ENCODE measurements at places on chromosomes 1 and 21.

- no peak for DNase-seq
These were observed 13.4 kb downstream of the ATF3 start for GRCh38 chr1:212621949-212622305.

DNA sequence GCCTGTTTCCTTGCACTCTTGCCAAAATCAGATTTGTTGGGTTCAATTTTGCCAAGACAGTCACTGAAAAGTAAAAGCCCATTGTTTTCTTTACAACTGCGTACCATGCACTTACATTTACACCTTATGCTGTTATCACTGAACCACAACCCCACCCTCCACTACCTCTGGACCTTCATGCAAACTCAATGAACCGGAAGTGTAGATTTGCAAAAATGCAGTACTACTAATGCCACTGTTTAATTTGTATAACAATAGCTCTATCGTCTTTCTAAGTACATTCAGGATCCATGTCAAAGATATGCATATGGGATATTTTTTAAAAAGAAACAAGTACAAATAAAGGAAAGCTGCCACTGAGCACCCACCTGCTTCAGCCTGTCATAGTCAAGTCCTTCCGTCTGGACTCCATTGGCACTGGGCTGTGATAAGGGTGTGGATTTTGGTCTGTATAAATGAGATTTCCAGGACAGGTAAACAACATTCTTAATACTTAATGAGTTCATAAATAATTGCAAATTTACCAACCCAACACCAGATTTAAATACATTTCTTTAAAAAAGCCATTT, 72.9 kb upstream of the LBR start:
- DNase-seq, result no peak

DNA sequence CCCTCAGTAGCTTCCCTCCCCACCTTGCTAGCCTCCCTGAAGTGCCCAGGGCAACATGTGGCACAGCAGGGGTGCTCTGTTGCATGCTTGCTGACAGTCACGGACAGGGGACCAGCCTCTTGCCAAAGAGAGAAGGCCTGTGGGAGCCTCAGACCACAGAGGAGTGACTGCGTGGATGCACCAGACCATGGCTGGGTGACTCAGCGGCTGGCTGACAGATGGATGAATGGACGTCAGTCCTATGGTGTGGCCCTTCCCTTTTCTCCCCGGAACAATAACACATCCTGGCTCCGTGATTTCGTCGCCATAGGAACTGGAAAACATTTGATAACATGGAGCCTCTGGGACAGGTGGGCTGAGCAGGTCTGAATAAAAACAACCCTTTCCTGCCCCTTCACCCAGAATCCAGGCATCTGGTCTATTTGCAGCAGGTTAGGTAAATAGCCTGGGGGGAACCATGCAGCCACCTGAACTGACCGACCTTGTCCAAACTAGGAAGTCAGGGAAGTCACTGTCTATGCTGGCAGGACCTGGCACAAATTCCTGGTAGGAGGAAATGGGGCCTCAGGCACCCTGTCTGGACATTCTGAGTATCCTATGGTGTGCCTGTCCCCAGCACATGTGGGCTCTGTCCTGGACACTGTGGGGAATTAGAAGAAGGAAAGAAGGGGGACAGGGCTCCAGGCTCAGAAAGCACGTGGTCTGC, 53.3 kb downstream of the NENF start:
- DNase-seq, result peak; percentile 87

GRCh38 chr1:206685334-206685768, 646 bp downstream of the MAPKAPK2 start:
- DNase-seq, result peak; percentile 57

- peak; percentile 18 for DNase-seq
These were observed 6.7 kb downstream of the KNCN start for GRCh38 chr1:46544561-46545240.

DNA sequence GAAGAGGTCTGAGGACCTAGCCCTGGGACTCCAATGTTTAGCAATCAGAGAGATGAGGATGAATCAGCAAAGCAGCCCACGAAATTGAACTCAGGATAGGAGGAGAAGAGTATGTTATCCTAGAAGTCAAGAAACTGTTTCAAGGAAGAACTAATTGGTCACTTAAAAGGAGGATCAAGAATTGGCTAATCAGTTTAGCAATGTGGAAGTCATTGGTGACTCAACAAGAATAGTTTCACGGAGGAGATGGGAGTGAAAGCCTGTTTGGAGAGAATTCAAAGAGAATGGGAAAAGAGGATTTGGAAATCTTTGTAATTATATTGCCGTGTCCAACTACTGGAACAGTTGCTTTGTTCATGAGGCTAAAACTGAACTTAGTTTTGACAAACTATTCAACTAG, 7.4 kb downstream of the HMCN1 start:
- DNase-seq, result no peak

- DNase-seq, result no peak
These were observed 9.1 kb upstream of the CDK18 start for GRCh38 chr1:205495237-205495823.

DNA sequence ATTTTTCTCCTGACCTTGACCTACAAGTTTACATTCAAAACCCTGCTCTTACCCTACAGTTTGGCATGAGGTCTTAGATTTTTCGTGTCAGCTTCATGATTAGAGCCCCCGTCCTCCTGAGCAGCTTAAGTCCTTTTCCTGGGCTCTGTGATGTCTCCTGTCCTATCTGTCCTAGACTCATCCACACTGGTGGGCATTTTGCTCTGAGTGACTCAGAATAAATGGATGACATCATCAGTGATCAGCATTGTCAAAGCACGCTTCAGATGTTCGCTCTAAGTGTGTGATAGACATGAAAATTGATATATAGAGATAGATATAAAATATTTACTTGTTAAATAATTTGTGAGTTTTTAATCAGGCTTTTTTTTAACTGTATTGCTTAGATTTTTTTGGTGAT, 21.8 kb downstream of the RGS13 start:
- DNase-seq, result no peak

DNA sequence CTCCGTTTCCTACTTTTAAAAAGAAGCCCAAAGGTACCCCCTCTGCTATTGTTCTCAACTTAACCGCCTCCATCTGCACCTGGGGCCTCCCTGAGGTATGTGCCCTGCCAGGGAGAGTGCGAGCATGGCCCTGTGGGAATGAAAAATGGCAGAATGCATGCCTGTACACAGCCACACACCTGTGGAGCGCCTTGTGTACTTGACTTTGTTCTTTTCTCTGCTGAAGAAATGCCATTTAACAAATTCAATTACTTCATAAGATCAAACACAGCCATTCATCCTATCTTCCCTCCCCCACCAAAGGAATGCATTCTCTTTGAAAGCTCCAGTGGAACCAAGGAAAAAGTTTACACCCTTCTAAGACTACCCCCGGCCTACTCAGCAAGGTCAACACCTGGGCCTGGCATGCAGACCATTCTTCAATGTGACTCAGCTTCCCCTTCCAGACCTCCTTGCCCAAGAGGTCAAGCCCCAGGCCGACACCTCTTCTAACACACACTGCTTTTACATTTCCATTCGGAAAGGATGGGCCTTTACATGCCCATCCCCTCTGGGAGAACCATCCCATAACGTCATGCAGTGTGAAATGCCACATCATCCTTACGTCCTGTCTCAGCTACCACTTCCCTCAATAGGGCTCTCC, 123.7 kb downstream of the SMYD2 start:
- DNase-seq, result no peak

- DNase-seq, result no peak
These were observed 131.8 kb downstream of the CCDC185 start for GRCh38 chr1:223524930-223525451.

- no peak for DNase-seq
These were observed 403.6 kb upstream of the PBX1 start for GRCh38 chr1:164155347-164155746.

DNA sequence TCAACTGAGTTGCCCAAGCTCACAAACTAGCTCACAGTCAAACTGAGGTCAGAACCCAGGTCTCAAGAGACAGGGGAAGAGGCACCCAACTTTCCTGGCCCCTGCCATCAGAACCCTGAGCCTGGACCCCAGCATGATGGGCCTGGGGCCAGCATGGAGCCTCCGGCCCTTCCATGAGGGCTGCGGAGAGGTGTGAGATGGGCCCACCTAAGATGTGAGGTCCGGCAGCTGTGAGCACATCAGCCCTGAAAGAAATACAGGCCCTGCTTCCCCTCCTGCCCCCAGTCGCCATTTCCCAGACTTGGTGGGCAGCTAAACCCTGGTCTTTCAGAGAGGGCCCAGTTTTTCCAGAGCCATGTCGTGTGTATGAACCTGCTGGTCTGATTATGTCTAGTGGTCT, 30.6 kb downstream of the QSOX1 start:
- DNase-seq, result peak; percentile 44

DNA sequence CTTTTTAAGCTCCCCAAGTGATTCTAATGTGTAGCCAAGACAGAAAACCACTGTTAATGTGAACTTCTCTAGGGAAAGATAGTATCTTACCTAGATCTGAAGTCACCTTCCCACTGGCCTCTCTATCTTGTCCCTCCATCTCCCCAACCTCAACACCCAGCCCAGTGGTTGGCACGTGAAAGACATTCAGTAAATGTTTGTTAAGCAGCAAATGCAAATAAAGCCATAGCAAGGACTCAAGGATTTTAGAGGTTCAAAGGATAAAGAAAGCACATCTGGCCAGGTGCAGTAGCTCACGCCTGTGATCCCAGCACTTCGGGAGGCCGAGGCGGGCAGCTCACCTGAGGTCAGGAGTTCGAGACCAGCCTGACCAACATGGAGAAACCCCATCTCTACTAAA, 9.8 kb downstream of the CLCC1 start:
- no peak for DNase-seq

DNA sequence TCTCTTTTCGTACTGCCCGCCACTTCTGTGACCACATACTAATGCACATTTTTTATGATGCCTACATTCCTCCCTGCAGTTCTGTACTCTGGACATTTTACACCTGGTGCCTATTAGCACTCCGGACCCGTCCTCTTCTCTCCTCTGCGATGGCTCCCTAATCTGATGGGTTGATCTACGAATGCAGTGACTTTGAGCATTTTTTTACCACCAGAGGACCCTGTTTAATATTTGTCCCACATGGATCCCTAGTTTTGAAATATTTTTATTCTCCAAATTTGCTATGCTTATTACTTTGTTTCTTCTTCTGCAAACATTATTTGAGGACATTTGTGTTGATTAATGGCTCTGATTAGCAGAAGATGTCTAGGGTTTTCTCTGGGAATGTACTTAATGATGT, 5.2 kb downstream of the PPFIA4 start:
- DNase-seq, result no peak

All from aorta (tissue), 5 donors.